Activated T-helper 2 cell treated with anti-CD3 and anti-CD28 coated beads, Interferon-gamma antibody, Interleukin-2, Interleukin-4, amounts not matched to agents 10 μg/mL and 5 μg/mL and 100 μg/mL, durations not matched to agents 14 hours and 24 hours and 36 hours (primary cell): ENCODE measurements at places on chromosomes 7 and 10. TPM values are rescaled to one million over a fixed set of nuclear protein-coding genes. Genes with fewer than 3 reads are reported as not detected.

DNA sequence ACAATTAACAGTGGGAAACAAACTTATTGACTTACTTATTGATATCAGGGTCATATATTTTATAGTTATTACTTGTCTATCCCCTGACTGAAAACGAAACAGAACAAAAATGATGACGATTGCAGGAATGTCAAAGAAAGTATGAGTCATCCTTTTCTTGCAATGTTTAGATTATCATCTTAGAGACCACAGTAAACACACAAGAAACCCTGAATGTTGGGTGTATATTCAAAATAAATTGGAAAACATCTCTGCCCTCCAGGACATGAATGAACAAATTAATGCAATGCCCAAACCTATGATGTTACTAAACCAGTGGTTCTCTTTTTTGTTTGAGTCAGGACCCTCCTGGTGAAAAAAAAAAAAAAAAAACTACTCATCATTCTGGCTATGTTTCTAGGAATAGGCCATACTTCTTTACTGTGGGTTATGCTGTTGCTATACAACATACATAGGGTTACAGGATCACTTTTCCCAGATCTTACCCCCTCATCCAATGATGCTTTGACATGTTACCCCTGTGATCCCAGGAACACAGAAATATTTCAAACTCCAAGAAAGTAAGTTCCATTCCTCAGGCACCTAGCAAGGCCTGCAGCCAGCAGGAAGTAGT is 623.4 kb upstream of the IGFBP3 start:
- DNase-seq: no peak

DNA sequence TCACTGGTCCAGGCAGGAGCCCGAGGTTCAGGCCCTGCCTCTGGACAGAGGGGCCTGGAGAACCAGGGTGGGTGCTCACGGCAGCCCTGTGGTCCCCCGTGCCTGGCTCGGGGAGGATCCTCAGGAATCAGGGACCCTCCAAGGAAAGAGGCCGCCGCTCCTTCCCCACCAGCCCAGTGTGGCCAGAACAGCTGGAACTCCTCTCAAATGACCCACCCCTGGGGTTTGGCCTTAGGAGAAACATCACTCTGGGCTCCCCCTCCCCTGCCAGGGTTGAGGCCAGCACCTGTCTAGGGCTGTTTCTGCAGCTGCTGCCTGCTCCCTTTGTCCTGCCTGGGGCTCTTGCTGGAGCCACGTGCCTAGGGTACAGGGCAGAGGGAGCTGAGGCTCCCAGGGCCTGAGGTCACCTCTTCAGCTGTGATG is 161.0 kb downstream of the RNF216 start:
- DNase-seq: no peak

- DNase-seq: no peak
Observed at GRCh38 chr10:76885816-76886215, 751.8 kb downstream of the KCNMA1 start.

DNA sequence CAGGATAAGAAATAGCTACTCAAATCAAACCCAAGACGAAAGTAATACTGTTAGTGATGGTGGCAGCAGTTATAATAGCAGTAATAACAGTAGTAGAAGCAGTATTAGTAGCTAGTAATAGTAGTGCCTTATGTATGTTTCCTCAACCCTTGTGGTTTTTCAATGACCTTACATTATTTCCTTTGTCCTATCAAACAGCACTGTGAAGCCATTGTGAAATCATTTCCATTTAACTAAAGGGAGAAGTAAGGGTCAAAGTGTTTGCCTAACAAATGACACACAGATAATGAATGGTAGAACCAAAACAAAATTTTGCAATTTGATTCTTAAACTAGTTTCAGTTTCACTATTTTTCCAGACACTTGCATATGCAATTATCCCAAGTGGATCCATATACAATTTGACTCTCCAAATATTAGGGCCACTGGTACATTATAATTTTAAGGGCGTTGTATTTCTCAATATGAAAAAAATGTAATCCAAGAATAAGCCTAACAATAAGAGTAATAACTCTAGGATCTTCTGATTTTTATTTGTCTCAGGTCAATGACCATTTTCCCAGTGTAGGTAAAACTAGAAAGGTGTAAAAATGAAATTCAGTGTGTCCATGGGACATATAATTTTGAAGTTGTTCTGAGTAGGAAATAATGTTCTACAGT is 33.7 kb upstream of the TMEM26 start:
- DNase-seq: no peak

- DNase-seq: no peak
Observed at GRCh38 chr7:36057323-36057722, 95.7 kb upstream of the EEPD1 start.

AKR1C4 gene
- total RNA-seq: not detected in 2 replicates

ANKRD61 gene
- total RNA-seq: 0.25 and 0.27 TPM in 2 replicates

TMEM236 gene
- total RNA-seq: 0.07 TPM in 1 of 2 replicates, not detected in the other

GHRHR gene
- total RNA-seq: not detected in 2 replicates
